Urinary bladder (tissue), 4 donors: ENCODE measurements at places on chromosomes 6 and 20. TPM values are rescaled to one million over a fixed set of nuclear protein-coding genes. Genes with fewer than 3 reads are reported as not detected.

DNA sequence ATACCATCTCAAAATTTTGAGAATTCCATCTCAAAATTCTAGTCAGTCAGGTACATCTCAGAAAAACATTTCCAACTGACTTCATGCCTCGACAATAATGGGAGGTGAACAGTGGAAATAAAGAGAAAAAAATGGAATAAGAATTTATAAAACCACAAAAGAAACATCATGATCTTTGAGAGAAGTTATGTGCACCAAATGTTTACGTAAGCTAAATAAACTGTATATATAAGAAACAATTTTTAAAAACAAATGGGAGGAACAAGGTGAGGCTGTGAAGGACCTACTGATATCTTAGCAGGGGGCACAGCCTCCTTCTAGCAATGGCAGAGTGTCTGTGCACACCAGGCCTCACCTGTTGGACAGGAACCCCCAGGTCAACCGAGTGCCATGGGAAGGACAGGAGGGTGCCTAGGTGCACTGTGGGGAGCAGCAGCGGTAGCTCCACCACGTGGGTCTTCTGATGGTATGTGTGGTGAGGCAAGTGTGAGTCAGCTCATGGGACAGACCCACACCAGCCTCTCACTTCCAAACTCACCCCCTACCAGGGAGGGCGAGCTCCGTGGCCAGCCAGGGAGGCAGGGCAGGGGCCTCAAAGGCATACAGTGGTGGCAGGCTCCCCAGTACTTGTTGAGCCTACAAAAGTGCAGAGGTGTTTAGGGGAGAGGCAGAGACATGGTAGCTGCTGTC, 23.2 kb downstream of the DIDO1 start:
- DNase-seq, result no peak

GRCh38 chr6:27890445-27891319, 21.5 kb downstream of the OR2B2 start:
- peak; percentile 92 for DNase-seq

DNA sequence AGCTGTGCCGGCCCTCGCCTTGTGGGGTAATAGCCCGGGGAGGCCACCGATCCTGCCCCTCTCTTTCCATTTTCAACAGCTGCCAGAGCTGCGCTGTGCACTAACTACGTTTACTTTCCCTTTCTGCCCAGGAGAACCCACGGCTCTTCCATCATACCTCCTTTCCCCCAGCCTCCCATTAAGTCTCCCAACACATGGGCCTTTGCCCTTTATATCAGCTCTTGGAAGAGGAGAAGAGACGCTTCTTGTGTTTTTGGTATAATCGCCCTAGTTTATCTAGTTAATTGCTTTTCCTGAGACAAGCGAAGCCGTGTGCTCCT, 637 bp downstream of the UBR2 start:
- DNase-seq, result no peak

The BMP2 gene
- 9.1 TPM for total RNA-seq

The TRERF1 gene
- 12.1 TPM for total RNA-seq

GRCh38 chr20:57080796-57081195, 185.6 kb downstream of the BMP7 start:
- no peak for DNase-seq

- no peak for DNase-seq
Observed at GRCh38 chr6:128655978-128656498, 135.6 kb upstream of the PTPRK start.
